ENCODE measurements at places on chromosomes 2 and 18.

GRCh38 chr2:36339607-36340218 lies 15.9 kb upstream of the CRIM1 start:
- no peak for DNase-seq

- no peak for DNase-seq
Observed at GRCh38 chr2:228916416-228917090, 354.5 kb downstream of the PID1 start.

DNA sequence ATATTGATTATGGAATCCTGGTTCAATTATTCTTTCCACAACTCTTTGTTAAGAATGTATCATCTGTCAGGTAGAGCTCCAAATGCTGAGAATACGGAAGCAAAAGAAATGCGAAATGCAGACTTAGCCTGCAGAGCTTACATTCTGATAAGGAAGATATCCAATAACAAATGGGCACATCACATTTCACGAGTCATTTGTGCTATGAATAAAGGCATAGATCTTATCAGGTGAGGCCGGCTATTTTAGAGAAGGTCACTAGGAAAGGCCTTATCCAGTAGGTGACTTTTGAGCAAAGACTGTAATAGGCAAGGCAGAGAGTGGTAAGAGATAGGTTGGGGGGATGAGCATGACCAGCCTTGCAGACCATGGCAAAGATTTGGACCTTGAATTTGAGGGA lies 174.3 kb upstream of the SERPINE2 start:
- no peak for DNase-seq

- DNase-seq = no peak
Observed at GRCh38 chr2:212723226-212723625, 184.6 kb upstream of the ERBB4 start.

DNA sequence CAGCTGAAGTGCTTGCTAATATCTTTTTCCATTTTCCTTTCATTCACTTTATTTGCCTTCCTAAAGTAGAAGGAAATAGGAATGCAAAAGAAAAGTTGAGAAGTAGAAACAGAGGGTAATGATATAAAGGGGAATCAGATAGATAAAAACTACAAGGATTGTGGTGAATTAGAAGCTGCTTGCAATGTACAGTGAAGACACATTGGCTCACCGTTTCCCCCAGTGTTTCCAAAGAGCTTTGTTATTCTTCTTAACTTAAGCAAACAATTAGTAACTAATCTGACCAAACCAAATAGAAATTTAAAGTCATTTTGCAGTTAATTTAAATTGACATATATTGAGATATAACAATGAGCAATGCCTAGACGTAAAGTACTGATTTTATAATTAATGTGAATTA lies 63.4 kb downstream of the RELCH start:
- no peak for DNase-seq

GRCh38 chr18:69763002-69763401 lies 184.7 kb downstream of the CD226 start:
- DNase-seq = no peak
